ENCODE measurements at places on chromosomes 5 and 9.

DNA sequence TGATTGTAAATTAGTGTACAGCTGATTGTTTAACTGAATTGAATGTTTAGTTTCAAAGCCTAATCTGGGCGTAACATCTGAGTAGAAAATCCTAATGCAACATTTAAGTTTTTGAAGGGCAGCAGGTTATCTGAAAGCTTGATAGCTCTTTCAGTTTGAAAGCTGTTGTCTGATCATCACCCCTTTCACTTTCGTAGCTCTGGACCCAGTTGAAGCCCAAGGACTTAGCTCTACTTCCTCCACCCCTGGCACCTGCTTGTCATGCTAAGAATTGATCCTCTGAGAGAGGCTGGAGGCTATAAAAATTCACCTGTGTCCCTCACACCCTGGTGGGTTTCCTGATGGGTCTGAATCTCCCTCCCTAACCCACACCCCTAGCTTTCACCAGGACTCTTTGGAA, 86.0 kb downstream of the ZFAND5 start:
- DNase-seq: no peak

GRCh38 chr5:86542532-86542931, 75.2 kb upstream of the COX7C start:
- DNase-seq: no peak

- no peak for DNase-seq
Measured at GRCh38 chr9:70553707-70554673, 139.5 kb upstream of the KLF9 start.

DNA sequence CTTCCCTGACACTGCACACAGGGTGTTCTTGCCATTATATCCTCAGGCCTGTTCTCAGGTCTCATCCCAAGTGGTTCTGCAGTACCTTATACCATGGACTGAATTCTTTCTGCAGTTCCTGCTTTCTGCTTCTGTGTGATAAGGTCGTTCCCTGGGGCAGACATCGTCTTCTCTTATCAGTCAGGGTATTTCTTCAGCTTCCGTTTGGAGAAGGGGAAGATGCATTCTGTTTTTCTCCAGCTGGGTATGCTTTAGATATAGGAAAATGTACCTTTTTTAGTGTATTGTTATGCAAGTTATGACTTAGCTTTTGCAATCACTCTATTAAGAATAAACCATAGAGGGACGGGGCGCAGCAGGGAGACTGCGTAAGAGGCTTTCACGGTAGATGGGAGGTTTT, 31.1 kb downstream of the RALGPS1 start:
- no peak for DNase-seq

- DNase-seq: no peak
Measured at GRCh38 chr9:132032238-132032950, 47.3 kb downstream of the MED27 start.

DNA sequence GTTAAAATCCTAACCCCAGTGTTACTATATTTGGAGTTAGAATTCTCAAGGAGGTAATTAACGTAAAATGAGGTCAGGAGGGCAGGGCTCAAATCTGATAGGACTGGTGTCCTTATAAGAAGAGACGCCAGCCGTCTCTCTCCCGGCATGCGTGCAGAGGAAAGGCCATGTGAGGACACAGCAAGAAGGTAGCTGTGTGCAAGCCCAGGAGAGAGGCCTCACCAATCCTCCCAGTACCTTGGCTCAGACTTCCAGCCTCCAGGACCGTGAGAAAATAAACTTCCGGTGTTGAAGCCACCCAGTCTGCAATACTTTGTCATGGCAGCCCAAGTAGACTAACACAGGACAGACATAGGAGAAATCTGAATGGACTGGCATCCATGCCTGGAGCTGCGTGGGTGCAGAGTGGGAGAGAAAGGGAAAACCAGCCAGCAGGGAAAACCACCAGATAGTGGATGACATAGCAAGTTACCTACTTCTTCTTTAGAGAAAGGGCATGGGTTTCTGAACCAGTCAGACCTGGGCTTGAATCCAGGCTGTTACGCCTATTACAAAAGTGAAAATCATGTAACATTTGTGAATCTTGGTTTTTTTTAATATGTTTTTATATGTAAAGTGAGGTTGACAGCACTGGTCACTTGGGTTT, 89.2 kb downstream of the FSTL4 start:
- no peak for DNase-seq

- no peak for DNase-seq
Measured at GRCh38 chr5:6395102-6395445, 16.7 kb upstream of the MED10 start.

DNA sequence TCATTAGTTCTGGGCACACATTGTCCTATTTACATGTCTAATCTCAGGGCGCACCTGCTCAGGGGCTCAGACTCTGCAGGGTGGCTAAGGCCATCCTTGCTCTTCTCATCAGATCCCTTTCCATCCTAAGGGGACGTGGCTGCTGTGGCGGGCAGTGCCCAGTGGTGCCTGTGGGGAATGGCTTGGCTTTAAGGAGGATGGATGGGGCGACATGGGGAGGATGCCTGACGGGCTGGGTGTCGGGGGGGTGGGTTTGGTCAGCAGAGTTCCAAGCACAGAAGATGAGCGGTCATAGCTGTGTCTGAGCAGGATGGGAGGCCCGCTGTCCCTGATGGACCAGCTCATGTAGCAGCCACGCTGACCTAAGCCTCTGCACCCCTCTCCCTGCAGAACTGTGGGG, 40.9 kb upstream of the SUSD3 start:
- no peak for DNase-seq

DNA sequence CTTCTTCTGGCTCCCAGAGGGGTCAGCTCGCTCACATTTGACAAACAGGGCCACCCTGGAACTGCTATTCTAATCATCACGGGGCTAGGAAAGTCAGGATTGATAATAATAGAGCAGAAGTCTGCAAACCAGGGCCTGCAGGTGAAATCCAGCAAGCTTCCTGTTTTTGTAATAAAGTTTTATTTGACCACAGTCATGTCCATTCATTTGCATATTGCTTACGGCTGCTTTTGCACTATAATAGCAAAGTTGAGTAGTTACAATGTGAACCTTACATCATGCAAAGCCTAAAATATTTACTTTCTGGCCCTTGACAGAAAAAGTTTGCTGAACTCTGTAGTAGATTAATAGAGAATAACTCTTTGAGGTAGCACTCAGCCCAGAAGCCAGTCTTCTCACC, 63.2 kb upstream of the CTXN3 start:
- DNase-seq: no peak

DNA sequence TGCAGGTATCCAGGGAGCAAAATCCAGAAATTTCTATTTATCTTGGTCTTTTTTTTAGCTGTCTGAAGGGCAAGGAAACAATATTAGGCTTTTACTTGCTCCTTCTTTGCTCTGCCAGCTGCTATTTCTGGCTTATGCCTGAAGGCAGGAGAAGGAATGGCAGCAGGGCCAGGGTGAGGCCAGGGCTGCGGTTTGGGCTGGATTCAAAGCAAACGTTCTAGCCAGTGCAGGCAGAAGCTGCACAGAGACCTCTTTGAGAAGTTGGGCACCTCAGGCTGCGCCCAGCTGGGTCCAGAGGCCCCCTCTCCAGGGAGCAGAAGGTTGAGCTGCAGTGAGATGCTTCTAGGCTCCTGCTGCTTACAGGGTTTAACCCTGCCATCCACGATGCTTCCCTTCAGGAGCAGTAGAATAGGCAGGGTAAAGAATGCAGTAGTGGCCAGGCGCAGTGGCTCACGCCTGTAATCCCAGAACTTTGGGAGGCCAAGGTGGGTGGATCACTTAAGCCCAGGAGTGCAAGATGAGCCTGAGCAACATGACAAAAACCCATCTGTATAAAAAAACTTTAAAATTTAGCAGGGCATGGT, 201.2 kb downstream of the ADCY2 start:
- DNase-seq: no peak

DNA sequence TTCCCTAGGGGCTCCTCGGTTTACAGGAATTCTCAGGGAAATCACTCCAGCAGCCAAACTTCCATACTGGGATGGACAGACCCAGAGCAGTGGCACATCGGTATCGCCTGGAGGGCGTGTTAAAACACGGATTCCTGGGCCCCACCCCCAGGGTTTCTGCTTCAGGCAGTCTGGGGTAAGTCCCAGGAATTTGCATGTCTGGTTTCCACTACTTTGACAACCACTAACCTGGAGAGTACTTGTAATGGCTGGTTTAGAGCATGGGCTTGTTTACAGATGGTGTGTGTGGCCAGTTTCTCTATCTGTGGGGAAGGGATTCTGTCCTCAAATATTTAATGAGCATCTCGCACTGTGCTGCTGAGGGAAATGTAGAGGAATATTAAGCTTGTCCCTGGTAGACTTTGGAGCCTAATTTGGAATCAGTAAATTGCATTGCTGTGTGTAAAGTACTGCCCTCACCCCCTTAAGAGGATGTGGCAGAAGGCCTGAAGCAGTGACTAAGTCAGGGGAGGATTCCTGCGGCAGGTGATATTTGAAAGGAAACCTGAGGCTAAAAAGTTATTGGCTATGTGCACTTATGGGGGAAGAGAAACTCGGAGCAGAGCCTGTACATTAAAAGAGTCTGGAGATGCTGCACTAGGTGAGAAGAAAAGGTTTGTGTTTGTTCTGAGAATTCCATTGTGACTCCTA, 18.6 kb upstream of the TJP2 start:
- DNase-seq: no peak

Measured in D721Med (cell line).